ENCODE measurements at places on chromosomes 3 and 15. TPM values are rescaled to one million over a fixed set of nuclear protein-coding genes. Genes with fewer than 3 reads are reported as not detected.

The NR1I2 gene
- polyA plus RNA-seq: 0.72 TPM

GRCh38 chr3:70748593-70748992 is 436.2 kb upstream of the MDFIC2 start:
- DNase-seq: no peak

DNA sequence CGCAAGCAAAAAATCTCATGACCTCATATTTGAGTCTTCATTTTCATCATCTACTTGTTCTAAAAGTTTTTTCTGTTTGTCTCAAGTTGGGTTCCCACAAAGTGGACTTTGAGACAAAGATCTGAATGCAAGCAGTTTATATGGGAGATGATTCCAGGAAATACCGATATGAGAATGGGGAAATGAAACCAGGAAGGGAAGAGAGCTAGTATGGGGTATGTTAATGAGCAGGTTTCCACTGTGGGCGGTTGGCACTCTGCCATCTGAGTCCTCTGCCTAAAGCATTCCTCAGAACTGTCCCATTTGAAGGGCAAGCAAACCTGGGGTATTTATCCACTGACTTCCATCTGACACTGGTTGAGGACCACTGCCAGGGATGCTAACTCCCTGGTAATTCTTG is 8.8 kb downstream of the ADPRH start:
- DNase-seq: no peak

GRCh38 chr3:128427175-128427857 is 39.4 kb downstream of the DNAJB8 start:
- no peak for DNase-seq

GRCh38 chr3:168714609-168715240 is 619.0 kb upstream of the GOLIM4 start:
- DNase-seq: no peak

DNA sequence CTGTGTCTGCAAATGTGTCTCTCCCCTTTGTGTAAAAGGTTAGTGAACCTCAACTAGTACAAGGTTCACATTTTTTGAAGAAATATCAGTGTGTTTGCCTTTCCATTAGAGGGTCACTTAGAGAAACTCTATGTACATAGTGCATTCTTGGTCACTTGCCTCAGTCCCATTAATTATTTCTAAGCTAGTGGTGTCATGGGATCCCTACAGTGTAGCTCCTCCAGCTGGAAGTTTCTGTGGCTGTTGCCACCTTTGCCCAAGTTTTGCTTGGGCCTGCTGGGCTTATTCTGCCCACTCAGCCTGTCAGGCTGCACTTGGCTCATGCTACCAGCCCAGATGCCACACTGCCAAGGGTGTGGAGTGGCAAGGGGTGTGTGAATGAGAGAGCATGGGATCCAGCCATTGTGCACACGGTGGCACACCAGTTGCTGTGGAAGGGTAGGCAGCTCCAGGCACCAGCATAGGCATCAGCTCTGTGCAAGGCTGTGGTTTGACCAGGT is 161.7 kb downstream of the ARPP21 start:
- no peak for DNase-seq

DNA sequence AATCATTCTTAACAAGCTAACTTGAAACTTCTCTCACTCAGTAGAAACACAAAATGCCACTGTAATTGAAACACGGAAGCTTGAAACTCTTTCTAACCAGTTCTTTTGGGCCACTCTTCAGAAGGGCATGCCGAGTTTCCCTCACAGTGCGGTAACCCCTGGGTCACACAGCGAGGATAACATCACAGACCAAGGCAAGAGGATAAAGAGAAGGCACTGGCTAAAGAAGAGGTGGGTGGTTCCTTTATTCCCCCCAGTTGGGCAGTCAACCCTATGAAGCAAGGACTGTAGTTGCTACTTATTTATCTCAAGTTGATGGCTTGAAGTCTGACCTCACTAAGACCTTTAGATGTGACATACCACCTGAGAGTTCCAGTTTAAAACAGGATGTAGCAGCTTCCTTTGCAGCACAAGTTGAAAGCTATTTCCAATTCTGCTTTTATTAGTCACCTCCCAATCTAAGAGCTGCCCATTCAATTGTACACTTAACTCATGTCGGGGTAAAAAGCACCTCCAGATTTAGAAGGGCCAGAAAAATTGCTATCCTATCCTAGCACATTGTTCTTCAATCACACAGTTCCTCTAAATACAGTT is 272.4 kb downstream of the TIGIT start:
- DNase-seq: peak; percentile 37

- no peak for DNase-seq
These were observed 38.5 kb upstream of the FAN1 start for GRCh38 chr15:30865257-30865656.

DNA sequence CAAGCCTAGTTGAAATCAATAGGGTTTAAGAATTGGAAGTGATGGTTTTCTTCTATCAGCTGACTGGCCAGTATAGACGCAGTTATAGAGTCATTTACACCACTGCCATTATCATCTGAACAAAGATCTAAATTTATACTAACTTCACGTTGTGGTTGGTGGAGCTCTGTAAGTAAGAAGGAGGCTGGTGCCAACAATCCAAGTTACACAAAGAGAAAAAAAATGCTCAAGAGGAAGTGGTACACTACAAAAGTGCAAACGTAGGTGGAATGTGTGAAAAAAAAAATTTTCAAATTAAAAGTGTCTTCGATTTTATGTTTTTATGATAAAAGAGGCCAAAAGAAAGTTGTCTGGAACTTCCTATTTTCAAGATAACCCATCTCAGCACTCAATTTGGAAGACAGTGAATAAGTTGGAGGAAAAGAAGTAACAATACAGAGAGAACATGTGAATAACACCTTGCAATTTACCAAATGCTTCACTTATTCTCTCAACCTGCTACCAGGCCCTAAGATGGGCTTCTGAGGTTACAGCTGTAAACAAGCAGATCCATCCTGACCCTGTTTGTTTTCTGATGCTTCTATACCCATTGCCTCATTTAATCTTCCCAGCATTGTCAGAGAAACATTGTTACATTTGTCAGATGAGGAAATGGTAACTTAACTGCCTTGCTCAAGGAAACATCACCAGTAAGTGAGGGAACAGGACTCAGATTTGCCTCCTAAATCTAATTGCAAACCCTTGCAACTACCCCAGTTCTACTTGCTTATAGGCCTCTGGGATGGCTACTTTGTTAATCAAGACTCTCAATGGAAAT is 12.0 kb upstream of the TASOR start:
- DNase-seq: peak; percentile 58

DNA sequence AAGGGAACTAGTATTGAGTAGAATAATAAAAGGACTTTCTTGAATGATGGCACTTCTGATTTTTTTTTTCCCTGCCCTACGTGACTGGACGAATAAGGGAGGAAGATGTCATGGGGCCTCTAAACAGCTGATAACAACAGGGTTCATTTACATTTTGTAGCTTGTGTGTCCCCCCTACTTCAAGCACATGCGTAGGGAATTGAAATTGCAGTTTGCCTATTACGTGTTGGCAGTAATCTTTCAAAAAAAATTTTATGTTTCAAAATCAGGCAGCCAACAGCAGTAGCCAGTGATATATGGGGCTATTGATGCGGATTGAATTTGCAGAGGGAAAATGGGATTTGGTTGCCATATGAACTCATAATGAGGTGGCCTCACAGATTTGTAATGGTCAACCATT is 58.7 kb downstream of the PTPRG start:
- no peak for DNase-seq

GRCh38 chr3:17151598-17152373 is 267.0 kb downstream of the PLCL2 start:
- DNase-seq: peak; percentile 98

The CHSY1 gene
- polyA plus RNA-seq: 2.4 TPM

DNA sequence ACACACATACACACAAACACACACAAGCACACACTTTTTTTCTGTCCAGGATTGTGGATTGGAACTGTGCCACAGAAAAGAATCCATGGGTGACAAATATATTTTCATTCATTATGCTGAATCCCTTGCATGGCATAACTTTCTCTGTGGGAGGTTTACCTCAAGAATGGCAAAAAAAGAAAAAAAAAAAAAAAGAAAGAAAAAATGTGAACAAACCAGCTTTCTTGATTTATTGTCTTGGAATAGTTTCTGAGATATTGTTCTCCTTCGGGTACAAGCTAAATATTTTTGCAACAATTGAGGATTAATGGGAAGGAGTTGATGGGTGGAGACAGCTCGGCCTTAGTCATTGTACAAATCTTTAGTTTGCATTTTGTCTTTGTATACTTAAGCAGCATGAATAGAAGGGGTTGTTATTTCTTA is 153.1 kb downstream of the GMNC start:
- no peak for DNase-seq

DNA sequence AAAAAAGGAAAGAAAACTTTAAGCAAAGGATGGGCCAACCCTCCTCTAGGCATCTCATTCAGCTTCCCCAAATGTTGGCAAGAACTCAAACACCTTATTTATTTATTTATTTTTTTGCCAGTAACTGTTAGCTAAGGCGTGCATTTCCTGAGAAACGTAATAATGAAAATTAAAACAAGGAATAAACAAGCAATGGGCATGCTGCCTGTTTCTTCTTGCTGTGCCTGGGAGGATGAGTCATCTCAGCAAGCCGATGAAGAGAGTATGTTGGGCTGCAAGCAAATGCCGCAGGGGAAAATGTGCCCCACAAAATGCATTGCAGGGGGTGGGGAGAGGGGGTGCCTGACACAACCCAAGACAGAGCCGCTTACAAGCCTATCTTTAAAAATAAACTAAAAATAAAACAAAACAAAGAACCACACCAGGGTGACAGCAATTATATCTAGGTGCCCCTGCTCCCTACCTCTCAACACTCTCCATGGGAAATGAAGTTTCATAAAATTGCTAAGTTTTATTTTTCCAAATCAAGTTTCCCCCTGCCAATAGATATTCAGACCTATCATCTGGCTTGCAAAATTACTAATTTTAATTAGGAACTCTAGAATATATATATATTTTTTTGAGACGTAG is 40.3 kb downstream of the EIF4E3 start:
- DNase-seq: no peak

The ZNF662 gene
- 0.72 TPM for polyA plus RNA-seq

DNA sequence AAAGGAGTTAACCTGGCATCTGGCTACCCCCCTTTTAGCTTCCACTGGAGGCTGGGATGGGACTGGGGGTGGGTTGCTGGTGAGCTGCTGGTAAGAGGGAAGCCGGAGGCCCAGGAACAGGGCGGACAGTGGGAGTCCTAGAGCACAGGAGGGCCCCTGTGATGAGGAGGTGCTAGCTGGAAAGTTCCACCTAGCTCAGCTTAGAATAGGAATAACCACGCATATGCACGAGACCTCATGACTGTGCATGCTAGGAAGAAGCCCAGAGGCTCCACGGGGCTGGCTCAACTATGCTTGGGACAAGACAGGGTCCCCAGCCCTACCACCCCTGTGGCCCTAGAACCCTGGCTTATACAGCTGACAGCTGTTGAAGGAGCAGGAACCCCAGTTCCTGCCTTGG is 34.1 kb downstream of the LINGO1 start:
- no peak for DNase-seq

The LRRIQ4 gene
- polyA plus RNA-seq: not detected

The PLA2G4E gene
- not detected for polyA plus RNA-seq

- DNase-seq: no peak
These were observed 191.6 kb upstream of the MEIS2 start for GRCh38 chr15:37291920-37292319.

The EDEM1 gene
- polyA plus RNA-seq: 56.8 TPM

- DNase-seq: no peak
These were observed 46.8 kb downstream of the EOMES start for GRCh38 chr3:27675287-27675686.

DNA sequence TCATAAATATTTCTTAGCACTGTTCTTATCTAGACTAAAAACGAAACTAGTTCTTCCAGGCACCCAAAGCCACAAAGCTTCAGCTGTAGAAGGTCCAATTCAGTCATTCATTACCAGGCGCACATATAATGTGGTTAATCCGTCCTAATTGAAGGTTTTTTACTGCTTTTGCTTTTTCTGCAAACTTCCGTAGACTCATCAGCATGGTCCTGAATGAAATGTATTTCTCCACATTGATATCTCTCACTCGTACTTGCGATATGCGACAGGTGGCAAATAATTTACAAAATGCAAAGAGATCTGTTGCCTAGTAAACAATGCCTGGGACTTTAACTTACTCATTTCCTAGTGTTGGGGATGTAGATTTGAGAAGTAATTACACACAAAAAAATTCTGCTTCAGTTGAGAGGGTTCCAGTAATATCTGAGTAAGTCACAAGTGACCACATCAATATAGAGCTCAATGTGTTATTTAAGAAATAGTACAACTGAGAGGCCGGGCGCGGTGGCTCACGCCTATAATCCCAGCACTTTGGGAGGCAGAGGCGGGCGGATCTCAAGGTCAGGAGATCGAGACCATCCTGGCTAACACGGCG is 75.0 kb upstream of the MBNL1 start:
- DNase-seq: peak; percentile 91

DNA sequence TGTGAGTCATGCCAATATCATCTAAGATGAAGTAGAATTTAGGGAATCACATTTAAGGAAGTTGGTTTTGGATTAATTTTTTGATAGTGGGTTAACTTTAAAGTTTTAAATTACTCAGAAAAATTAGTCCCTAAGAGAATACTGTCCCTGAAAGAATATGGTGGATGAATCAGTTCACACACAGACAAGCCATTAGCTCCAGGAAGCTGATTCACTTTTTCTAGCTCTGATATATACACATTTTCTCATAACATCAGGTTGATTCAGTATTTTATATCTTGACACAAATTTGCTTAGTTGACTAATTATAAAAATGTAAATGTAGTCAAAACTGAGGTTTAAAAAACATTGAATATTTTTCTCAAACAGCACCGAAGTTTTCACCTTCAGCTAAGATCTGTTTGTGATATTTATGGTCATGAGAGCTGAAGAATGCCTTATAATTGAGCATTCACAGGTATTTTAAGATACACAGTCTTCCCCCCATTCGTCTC is 55.1 kb downstream of the MYH15 start:
- no peak for DNase-seq

The MEGF11 gene
- 0.02 TPM for polyA plus RNA-seq

DNA sequence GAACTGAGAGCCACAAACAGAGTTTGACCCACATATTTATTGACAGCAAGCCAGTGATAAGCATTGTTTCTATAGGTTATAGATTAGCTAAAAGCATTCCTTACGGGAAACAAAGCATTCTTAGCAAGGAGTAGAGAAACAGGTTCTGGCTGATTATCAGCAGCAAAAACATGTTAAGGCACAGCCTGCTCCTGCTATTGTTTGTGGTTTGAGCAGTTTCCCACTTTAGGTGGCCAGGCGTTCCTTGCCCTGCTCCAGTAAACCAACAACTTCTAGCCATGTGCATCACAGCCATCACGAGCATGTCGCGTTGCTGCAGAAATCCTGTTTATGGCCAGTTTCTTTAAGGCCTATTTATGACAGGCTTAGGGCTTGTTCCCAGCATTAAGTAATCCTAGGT is 44.7 kb upstream of the C2CD4B start:
- DNase-seq: no peak

The SQOR gene
- polyA plus RNA-seq: 112 TPM

The OIP5 gene
- 1.4 TPM for polyA plus RNA-seq

The PARP15 gene
- 10.7 TPM for polyA plus RNA-seq

- DNase-seq: no peak
These were observed 12.8 kb downstream of the NT5DC2 start for GRCh38 chr3:52520716-52521487.

- no peak for DNase-seq
These were observed 449.4 kb upstream of the SUCLG2 start for GRCh38 chr3:68103811-68104210.

The MYZAP gene
- polyA plus RNA-seq: 2.0 TPM

- DNase-seq: no peak
These were observed 56.4 kb downstream of the PLD1 start for GRCh38 chr3:171753665-171754408.

Data from CD4-positive, CD25-positive, alpha-beta regulatory T cell (primary cell).